Stimulated activated CD8-positive, alpha-beta memory T cell treated with anti-CD3 and anti-CD28 coated beads, Interleukin-7, amount 100 ng/mL, for 48 hours (primary cell): ENCODE measurements at places on chromosomes 12 and 14.
A peak's percentile ranks its signal among the peaks of the same experiment; 100 is the strongest.

- no peak for DNase-seq
Measured at GRCh38 chr12:2291182-2291832, 238.5 kb downstream of the CACNA1C start.

GRCh38 chr14:22572562-22573058 is 16.4 kb downstream of the DAD1 start:
- DNase-seq: no peak

- DNase-seq: no peak
Measured at GRCh38 chr12:112182499-112182898, 57.1 kb downstream of the TRAFD1 start.

DNA sequence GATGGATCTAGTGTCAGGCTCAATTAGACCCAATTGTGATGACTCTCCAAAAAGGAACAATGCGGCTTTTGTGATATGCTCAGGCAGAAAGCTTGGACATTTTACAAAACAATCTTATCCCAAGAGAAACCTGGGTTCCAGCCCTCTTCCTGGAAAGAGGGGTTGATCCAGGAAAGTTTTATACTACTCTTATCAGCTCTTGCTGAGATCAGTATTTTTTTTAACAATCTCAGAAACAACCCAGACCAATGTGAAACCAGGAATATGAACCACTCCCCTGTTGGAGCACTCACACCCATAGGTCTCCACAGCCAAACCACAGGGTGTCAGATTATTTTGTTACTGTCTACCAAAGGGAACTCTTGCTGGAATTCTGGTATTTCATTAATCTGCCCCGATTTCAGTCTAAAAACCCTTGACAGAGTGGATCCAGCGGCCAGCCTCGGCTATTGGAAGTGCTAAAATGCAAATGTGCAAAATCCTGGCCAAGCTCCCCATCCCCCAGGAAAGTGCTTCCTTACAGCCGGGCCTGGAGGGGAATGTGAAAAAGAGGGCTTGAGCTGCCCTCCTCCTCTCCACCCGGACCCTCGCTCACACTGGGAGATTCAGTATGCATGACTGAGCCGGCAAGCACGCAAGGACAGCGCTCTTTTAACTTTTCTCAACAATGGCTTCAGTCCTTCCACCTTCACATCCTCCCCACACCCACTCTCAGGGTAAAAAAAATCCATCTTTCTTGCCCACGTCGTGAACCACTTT is 4.0 kb downstream of the FBXL14 start:
- no peak for DNase-seq

- DNase-seq: no peak
Measured at GRCh38 chr14:55062517-55063351, 11.3 kb downstream of the MAPK1IP1L start.

GRCh38 chr12:130480231-130480630 is 142.5 kb downstream of the PIWIL1 start:
- no peak for DNase-seq

- no peak for DNase-seq
Measured at GRCh38 chr14:43410631-43411030, 1096.5 kb downstream of the FSCB start.

- no peak for DNase-seq
Measured at GRCh38 chr14:72699852-72700257, 194.0 kb downstream of the DPF3 start.

GRCh38 chr12:56212361-56212760 is 9.4 kb downstream of the RNF41 start:
- DNase-seq: no peak

- peak; percentile 45 for DNase-seq
Measured at GRCh38 chr12:109432842-109433304, 44.2 kb downstream of the KCTD10 start.

DNA sequence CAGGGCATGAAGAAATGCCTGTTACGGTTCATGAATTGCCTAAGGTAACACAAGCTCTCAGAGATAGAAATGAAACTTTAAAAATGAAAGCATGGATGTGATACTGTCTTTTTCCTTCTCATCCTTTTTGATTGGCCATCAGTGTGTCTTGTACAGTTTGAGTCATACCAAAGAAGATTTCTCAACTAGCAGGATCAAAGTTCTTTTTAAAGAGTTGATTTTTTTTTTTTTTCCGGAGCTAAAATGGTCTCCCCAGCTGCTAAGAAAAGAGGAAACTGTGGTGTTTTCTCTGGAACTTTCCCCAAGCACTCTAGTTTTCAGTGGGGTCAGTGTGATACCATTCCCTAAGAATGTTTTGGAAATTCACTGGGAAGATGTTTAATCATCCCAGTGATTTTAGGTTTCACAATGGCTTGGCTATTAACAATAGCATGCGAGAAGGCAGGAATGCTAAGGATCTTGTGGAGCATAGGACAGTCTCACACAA is 105.0 kb downstream of the ETNK1 start:
- DNase-seq: no peak

GRCh38 chr14:28758253-28758884 is 8.2 kb upstream of the FOXG1 start:
- no peak for DNase-seq

DNA sequence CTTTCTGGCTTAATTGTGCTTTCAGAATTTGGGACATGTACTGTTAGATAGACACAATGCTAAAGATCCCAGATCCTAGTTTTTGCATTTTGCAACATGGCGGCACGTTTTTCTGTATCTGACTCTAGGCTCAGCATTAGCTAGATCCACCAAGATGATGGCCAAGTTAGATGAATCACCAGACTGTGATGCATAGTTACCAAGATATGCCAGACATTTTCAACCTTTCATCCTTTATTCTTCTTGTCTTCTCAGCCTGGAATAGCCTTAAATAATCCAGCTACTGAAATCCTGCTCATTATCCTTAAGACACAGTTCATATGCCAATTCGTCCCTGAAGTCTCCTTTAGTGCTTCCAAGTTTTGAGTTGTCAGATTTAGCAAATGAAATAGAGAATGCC is 144.9 kb upstream of the CRY1 start:
- no peak for DNase-seq

DNA sequence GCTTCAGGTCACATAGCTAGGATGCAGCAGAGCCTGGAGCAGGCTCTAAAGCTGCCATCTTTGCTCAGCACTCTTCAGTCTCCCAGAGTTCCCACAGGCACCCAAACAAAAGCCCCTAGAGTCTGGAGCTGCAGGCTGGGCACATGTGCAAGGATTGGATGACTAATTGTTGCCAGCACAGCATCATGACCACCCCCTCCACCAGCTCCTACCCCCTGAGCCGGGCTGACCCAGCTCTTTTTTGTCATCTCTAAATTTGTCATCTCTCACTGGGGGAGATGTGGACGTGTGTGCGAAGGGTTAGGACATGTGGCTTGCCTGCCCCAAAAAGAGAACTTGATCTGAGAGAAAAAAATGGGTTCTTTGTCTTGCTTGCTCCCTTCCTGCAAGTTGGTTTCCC is 4.3 kb upstream of the MMP19 start:
- DNase-seq: peak; percentile 43

DNA sequence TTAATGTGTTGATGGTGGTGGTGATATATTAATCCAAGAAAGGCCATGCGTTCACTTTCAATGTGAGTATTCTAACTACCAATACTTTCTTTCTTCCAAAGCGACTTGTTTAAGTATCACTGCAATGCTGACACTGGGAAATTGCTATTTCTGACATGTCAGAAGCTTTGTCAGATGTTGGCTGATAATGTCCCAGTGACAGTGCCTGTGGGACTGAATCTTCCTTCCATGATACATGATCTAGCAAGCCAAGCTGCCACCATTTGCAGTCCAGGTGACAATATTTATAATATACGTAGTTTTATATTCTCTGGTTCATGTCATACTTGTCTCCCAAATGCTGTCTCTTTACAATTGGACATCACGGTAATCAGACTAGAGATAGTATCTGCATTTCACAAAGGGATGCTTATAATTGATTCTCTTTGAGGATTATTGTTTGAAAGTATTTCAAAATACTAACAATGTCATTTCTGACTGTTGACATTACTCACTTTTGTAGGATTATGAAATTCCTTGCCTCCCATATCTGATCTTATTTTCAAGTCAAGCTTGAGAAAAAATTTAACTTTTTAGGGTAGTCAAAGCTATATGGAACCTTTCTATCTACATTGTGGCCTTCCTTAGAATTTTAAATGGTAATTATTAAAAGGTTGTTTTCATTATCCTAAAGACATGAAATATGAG is 57.3 kb downstream of the KNTC1 start:
- no peak for DNase-seq

- DNase-seq: no peak
Measured at GRCh38 chr12:98612696-98613334, 19.3 kb downstream of the SLC25A3 start.

- DNase-seq: no peak
Measured at GRCh38 chr14:100564512-100564911, 22.7 kb downstream of the BEGAIN start.

- no peak for DNase-seq
Measured at GRCh38 chr14:24436355-24437019, 6.1 kb downstream of the SDR39U1 start.

DNA sequence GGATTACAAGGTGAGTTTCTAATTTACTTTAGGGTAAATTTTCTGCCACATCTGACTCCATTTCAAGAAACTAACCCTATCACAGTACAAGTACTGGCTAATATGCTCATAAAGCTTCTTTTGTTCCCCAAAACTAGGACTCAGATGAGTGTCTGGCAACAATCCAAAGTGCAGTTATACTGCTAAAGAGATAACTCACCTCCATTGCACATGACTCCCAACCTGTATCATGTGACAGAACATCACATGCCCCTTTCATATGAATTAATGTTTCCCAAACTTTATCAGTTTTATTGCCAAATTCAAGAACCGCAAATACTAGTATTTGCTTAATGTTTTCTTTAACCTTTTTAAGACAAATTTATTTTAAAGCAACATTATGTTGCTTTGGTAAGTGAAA is 3.9 kb upstream of the PPP1R12A start:
- no peak for DNase-seq

DNA sequence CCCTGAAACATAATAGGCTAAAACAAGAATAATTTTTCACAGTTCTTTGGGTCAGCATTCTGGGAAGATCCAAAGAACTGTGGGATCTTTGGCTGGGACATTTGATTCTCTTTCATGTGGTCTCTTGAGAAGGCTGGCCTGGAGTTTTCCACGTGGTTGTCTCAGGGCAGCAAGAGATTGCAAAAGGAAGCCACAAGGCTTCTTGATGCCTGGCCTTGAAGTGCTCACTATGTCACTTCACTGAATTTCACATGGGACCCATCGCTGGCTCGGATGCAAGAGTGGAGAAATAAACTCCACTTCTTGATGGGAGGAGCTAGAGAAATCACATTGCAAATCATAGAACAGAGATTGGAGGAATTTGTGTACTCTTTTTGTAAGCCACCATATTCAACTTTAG is 343.4 kb downstream of the MED13L start:
- DNase-seq: no peak

DNA sequence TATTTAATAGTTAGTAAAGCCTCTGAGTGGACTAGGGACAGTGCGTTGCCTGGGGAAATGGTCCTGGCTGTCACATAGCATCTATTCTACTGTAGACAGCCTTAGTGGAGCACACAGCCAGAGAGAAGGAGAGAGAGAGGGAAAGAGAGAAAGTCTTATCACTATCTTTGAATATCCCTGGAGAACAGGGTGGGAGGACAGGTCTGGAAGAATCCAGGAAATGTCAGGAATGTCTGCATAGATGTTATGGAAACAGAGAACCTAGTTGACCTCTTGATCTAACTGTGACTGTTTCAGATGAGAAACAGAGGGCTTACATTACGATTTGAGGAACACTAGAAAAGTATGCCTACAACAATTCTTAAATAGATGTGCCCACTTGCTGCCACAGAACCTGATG is 92.8 kb downstream of the SLC15A5 start:
- no peak for DNase-seq

DNA sequence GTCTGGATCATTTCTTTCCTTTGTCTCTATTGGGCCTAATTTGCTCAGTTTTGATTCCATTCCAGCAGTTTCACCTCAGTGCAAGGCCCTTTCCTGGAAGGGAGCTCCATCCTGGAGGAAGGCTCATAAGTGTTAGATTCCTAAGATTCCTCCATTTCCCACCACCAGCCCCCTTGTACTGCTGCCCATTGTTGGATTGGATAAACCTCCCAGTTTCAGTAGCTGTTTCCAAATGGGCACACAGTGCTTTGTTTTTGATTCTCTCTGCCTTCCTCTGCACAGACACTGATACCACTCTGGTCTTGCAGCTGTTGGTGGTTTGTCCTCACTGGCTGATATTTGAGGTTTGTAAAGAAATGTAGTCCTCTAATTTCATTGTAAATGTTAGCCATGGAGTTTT is 158.9 kb downstream of the SLC15A5 start:
- no peak for DNase-seq

DNA sequence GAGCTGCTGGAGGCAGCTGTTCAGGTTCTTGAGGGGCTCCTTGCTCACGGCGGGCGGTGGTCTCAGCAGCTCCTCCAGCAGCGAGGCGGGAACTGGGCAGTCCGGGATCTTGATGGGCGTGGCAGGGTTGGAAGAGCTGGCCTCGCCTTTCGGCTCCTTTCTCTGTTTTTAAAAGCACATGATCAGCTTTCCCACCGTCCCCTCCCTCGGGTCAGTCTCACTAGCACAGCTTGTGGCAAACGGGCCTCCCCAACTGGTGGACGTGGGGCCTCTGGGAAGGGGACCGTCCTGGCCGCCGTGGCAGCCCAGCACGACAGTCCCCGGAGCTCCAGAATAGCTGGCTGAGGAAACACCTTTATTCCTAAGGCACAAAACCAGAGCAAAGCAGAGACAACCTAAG is 12.5 kb upstream of the ANKLE2 start:
- DNase-seq: no peak

DNA sequence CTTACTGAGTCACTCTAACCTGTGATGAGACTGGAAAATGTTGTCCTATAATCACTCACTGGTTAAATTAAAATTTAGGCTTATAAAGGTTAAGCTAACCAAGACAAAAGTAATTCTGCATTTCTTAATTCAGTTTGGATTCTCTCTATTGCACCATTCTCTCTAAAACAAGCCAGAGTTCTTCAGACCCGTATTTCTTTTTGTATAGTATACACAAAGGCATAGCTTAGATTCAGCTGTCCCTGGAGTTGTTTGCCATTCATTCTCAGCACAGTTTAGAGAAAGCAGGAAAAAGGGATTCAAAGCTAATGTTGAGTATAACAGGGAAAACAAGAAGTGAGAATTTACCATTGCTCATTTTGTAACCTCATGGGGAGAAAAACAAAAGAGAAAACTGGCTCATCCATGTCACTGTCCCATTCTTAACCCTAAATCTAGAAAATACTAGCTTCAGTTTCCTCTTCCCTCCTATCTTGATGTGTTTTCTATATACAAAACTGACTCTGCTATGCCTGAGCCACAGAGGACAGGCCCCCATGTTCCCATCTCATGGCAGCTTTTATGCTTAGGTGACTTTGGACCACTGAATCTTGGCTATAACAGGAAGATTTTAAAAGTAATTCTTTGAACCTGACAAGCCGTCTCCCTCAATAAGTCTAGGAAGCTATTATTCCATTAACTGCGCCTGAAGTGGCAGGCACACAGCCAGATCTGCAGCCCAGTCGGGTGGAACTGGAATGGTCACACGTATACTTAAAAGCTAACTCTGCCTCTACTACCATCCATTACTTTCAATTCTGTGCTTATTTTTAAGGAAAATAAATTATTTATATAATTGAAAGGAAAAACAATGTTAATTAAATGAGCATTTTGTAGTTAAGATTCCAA is 7.0 kb downstream of the AREL1 start:
- no peak for DNase-seq
